ENCODE measurements at places on chromosomes 16 and 17.

- DNase-seq = no peak
Measured at GRCh38 chr17:30519707-30520106, 42.5 kb downstream of the GOSR1 start.

DNA sequence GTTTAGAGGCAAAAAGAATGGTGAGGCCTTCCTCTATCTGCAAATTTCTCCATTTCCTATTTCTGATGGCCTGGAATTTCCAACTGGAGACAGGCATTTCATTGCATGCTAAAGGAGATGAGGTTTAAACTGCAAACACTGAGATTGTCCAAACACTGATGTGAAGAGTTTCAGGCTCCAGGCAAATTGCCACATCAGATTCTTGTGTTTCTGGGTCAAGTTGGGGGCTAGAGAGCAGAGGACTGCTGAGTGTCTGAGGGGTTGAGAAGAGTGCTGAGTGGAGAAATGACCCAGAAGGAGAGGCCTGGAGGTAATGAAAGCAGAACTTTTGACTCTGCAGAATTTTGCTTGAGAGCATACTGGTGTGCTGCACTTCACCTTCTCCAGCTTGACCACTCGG lies 216.7 kb upstream of the MPHOSPH6 start:
- no peak for DNase-seq

DNA sequence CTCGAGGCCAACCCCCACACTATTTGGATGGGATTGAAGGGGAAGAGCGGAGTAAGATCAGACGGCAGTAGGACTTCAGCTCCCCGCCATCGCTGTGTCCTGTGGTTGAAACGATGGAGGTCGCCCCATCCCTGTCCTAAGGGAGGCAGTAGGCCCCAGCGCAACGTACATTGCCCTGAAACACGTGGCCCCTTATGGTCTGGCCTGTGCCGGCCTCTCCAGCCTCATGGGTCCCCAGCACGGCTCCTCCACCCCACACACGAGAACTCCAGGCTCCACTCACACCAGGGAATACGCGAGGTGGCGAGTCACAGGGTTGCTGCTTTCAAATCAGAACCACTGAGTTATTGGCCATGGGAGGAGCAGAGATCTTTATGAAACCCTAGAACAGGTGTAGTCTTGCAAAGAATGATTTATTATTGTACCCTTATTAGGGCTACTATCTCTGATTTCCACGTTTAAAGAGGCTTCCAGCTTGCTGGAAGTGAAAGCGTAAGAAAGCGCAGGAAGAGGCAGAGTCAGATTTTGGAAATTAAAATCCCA lies 669 bp upstream of the DCTPP1 start:
- no peak for DNase-seq

GRCh38 chr17:53088481-53088880 lies 734.2 kb upstream of the KIF2B start:
- no peak for DNase-seq

GRCh38 chr16:88854306-88855111 lies 2.2 kb downstream of the GALNS start:
- no peak for DNase-seq

DNA sequence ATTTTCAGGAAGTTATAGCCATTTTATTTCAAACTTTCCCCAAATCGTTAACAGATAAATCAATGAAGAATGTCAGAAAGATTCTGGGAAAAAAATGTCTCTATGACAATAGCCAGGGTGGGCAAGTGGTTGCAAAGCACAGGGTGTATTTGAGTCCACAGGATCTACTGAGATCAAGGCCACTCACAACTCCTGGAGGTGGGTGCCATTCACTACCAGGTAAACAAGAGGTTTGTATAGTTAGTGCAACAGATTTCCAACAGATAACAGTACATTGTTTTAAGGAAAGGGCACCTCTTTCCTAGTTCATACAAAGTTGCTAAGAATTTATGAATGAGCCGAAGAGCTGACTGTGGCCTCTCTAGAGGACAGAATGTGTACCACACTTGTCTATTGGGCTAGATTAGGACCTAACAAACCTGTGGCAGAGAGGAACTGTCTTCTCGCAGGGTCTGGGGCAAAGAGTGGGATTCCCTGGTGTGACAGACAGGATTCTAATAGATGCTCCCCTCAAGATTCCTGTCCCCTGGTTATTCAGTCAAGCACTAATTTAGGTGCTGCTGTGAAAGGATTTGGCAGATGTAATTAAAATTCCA lies 52.0 kb upstream of the ZNF629 start:
- no peak for DNase-seq

DNA sequence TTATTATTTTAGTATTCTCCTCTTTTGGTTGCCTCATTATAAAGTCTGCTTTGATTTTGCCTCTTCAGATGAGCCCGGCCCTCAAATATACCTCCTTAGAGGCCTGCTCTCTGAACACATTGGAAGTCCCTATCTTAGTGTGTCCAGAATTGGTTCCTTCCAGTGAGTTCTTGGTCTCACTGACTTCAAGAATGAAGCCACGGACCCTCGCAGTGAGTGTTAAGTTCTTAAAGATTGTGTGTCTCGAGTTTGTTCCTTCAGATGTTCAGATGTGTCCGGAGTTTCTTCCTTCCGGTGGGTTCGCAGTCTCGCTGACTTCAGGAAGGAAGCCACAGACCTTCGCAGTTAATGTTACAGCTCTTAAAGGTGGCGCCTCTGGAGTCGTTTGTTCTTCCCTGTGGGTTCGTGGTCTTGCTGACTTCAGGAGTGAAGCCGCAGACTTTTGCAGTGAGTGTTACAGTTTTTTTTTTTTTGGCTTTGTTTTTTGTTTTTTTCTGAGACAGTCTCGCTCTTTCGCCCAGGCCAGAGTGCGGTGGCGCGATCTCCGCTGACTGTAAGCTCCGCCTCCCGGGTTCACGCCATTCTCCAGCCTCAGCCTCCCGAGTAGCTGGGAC lies 45.8 kb upstream of the NOS2 start:
- DNase-seq = no peak

GRCh38 chr16:56298116-56298515 lies 106.8 kb downstream of the GNAO1 start:
- no peak for DNase-seq

- no peak for DNase-seq
Measured at GRCh38 chr17:1298606-1299005, 19.1 kb downstream of the TRARG1 start.

GRCh38 chr16:88869673-88869980 lies 3.2 kb upstream of the PABPN1L start:
- DNase-seq = no peak

DNA sequence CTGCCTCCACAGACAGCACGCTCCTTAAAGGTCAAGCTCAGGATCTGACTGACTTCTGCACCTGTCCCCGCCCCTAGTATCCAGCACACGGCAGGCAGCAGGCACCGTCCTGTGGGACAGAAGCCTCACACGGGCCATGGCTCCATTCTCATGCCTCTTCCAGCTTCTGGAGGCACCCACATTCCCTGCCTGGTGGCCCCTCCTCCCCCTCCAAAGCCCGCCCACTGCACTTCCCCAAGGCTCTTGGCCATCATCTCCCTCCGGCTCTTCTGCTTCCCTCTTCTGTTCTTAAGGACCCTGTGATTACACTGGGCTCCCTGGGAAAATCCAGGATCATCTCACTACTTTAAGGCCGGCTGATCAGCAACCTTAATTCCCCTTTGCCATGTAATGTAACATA lies 3.5 kb downstream of the CANT1 start:
- peak; percentile 37 for DNase-seq

DNA sequence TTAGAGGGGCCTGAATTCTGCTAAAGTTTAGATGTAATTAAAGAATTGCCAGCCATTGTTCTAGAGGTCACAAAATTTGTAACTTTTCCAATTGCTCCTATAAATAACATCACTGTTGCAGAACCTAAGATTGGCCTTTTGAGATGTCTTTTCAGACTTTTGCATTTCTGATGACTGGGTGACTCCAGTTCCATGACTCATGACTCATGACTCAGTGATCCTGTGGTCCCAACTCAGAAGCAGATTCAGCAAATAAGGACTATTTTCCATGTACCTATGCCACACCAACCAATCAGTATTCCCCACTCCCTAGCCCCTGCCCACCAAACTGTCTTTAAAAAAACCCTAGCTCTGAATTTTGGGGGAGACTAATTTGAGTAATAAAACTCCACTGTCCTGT lies 740.9 kb downstream of the CDH8 start:
- DNase-seq = no peak

DNA sequence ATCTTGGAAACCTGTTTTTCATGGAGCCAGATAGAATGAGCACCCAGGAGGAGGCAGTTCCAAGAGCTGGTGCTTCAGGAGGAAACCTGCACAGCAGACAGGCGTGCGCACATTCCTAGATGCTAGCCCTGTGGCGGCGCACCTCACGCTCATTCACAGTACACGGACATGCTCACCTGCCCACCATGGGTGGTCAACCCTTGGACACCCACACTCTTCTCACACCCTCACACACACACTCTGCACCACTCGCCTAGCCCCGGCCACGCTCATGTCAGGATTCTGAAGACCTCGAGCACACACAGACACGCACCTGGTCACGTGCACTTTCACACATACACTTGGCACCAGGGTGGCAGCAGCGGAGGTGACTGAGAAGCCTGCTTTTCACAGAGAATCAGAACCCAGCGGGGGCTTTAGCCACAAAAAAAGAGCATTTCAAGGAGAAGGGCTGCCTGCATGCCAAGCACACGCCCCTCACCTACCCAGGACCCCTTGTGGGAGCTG lies 28.6 kb downstream of the RAI1 start:
- no peak for DNase-seq

- DNase-seq = no peak
Measured at GRCh38 chr16:2035431-2036199, 8.9 kb downstream of the NHERF2 start.

DNA sequence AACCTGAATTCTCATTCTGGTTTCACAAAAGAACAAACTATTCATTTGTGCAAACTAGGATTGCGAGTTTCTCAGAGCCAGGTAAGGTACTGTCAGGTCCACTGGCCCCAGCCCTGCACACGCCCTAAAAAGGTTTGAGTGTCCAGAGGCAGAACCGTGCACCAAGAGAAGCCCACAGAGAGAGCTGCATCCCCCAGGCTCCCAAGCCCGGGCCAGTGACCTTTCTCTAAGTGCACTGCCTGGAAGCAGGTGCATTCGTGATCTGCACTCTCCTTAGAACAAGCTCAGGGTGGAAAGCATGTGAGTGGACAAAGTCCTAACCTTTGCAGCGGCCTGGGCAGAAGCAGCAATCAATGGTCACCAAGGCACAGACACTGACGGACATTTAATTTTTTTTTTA lies 26.8 kb downstream of the MEAK7 start:
- no peak for DNase-seq

- peak; percentile 28 for DNase-seq
Measured at GRCh38 chr17:22669721-22670120, 977.4 kb downstream of the KCNJ18 start.

GRCh38 chr17:76154292-76154691 lies 13.2 kb upstream of the FOXJ1 start:
- no peak for DNase-seq

DNA sequence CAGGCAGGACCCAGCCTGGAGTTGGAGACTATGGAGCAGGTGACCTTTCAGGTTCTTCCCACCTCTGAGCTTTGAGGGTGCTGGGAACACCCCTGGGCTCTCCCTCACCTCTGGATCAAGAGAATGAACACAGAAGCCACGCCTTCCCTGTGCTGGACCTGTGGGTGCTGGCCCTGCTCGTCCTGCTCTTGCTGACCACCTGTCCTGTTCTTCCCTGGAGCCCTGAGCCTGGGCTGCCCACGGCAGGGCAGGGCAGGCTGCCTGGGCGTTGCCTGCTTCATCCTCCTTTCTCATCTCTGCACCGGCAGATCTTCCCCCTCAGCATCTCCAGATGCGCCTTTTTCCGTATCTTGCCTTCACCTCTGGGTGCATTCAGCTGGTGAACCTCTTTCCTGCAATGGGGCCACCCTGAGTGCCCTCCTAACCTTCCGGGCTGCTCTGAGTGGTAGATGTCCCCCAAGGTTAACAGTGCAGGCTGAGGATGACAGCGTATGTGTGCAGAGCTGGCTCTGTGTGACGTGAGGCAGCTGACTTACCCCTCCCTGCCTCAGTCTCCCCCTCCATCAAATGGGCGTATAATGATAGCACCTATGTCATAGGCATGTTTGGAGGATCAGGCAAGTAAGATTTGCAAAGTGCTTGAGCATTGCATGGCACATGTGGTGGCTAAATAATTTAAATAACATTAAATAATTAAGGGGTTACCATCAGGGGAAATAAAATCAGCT lies 225.8 kb upstream of the CIBAR2 start:
- no peak for DNase-seq

Data from pancreas (tissue), 10 donors.